ENCODE measurements at places on chromosomes 1 and 21.
A peak's percentile ranks its signal among the peaks of the same experiment; 100 is the strongest.

GRCh38 chr1:186950547-186950946 is 121.8 kb downstream of the PLA2G4A start:
- DNase-seq: peak; percentile 85

GRCh38 chr1:206797534-206798383 is 25.5 kb upstream of the IL10 start:
- no peak for DNase-seq

GRCh38 chr1:162670928-162671663 is 38.8 kb downstream of the DDR2 start:
- DNase-seq: peak; percentile 39

- DNase-seq: no peak
These were observed 137.0 kb upstream of the TMEM51 start for GRCh38 chr1:15016526-15016925.

GRCh38 chr1:50422675-50422945 is 633 bp downstream of the DMRTA2 start:
- no peak for DNase-seq

DNA sequence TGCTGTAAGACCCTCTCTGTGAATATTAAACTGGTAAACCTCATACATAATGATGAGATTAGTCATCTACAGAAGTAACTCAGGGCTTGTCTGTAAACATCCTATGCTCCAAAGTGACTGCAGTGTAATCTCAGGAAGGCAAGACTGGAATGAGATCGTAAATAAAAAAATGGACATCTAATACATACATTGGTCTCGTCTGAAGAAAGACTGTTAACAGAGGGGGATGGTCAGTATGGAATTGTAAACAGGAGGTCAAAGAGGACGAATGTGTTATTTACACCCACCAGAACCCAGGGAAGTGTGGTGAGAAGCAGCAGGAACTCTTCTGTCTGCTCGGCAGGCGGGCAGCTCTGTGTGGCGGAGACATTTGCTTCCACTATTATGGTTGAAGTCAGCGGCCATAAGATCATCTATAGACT is 51.4 kb downstream of the DISC1 start:
- DNase-seq: no peak

DNA sequence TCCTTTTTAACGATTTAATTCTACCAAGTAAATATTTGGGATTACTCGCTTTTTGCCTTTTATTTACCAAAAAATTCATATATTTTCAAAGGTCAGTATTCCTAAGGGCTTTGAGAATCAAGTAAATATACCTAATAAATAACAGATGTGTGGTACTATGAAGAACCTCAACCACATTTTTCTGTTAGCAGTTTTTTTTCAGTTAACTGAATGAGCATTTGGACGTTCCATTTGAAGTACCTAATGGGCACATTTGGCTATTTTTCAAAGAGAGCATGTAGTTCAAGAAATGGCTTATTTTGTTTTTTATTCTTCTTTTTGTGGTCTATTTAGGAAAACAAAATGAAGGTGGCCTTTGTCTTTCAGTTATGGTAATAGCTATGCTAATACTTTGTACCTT is 253.0 kb downstream of the GPR52 start:
- DNase-seq: no peak

- no peak for DNase-seq
These were observed 3.2 kb downstream of the DENND1B start for GRCh38 chr1:197771904-197772556.

GRCh38 chr1:63703701-63704107 is 70.1 kb upstream of the ROR1 start:
- DNase-seq: no peak

DNA sequence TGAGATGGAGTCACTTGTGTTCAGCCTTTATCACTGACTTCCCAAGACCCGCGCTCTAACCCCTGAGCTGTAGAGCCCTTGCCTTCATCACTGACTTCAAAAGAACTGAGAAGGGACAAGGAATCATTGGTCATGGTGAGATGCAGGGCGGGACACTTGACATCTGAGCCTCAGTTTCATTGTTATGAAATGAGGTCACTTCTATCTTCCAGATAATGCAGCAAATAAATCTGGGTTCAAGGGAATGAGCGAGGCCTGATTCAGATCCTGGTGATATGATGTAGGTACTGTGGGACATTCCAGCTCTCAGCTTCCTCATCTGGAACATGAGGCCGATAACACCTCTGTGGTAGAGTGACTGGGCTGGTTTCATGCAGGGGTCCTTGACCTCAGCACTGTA is 13.8 kb downstream of the KAZN start:
- no peak for DNase-seq

DNA sequence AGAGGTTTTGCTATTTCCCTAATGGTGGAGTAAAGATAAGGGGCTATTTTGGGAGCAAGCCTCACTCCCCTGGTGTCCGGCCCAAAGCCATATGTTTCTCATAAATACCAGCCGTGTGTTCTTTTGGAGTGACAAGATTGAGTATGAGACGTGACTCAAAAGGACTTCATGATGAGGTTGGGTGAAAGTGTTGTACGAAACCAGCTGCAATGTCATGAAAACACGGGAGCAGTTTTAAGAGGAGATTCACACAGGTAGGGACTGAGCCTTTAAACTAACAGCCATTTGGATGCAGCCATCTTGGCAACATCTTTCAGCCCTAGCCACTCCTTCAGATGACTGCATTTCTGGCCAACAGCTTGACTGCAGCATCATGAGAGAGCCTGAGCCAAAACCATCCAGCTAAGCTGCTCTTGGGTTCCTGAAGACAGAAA is 532.3 kb upstream of the USP24 start:
- no peak for DNase-seq

DNA sequence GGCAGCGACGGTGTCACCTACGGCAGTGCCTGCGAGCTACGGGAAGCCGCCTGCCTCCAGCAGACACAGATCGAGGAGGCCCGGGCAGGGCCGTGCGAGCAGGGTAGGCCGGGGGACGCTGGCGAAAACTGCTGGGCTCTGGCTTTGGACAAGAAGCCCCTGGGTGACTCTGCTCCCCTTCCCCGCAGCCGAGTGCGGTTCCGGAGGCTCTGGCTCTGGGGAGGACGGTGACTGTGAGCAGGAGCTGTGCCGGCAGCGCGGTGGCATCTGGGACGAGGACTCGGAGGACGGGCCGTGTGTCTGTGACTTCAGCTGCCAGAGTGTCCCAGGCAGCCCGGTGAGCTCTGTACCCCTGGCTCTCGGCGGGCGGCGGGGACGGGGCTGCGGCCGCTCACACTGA is 24.0 kb downstream of the AGRN start:
- no peak for DNase-seq

DNA sequence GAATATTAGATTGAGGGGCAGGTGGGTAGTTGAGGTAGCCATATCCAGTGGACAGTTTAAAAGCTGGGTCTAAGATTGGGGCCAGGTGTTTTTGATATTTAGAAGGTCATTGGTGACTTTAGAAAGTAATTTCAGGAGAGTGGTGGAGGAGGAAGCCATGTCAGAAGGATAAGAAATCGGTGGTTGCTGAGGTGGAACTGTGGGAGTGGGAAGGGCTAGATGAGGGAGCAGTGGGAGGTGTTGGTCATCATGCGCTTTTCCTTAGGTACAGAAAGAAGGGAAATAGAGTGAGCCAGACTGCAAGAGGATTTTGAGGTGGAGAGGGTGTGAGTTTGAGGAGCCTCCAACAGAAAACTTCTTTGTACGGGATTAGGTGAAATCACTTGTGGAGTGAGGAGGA is 7.2 kb downstream of the MTR start:
- no peak for DNase-seq

DNA sequence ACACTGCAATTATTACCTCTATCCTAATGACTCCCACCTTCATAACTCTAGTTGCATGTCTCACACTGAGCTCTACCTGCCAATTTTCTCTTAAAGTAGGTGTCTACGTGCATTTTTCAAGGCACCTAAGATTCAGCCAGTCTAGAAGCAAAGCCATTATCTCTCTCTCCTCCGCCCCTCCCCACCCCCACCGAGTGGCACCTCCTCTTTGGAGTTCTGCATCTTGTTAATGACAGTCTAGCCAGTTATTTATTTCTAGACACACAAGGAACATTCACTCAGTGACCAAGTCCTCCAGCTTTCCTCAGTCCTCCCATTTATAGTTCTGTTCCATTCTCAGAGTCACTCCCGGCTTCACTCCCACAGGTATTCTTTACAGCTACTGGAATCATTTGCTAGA is 47.6 kb downstream of the ASTN1 start:
- DNase-seq: no peak

GRCh38 chr1:46187106-46187869 is 10.9 kb downstream of the POMGNT1 start:
- DNase-seq: no peak

DNA sequence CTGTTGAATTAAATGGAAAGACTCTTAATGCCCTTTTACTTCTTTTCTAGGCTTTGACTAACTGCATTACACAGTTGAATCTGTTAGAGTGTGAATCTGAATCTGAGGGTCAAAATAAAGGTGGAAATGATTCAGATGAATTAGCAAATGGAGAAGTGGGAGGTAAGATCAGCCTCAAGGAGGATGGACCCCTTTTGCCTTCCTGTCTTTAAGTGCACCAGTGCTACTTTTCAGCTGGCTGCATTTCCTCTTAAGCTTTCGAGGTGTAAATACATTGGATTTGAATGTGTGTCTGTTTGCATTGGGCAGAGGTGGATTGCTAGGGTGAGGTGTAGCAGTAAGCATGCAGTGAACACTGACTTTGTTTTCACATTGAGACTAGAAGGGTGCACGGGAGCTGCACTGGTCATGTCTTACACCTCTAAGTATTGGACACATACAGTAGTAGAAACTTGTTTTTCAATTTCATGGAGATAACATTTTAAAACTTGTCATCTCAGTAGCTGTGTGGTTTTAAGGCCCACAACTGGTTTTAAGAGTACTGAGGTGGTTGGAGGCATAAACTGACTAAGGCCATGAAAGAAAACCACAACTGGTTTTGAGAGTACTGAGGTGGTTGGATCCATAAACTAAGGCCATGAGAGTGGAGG is 35.4 kb downstream of the MIA3 start:
- DNase-seq: no peak

DNA sequence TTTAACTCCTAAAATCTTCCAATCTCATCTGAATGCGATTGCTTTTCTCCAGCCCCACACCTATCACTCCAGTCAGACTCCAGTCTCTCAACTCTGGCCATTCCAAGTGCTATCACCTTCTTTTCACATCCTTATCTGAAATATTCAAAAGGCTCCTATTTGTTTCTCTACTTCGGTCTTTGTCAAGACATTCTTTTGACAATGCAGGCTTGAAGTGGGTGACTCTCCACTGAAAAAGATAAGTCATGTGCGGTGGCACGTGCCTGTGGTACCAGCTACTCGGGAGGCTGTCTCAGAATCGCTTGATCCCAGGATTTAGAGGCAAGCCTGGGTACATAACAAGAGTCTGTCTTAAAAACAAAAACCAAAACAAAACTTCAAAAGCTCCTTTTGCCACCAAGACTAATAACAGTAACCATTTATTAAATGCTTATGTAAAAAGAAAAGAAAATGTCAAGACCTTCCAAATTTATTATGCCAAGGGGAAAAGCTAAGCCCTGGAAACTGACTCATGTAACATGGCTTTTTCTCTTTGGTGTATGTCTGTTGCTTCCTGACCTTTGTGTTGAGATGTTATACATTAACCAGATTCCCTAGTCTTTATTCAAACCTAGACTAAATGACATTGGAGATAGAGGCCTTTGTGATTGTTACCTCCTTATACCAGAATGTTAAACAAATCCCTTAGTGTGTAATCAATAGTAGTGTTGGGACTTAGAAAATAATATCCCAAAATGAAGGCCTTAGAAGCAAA is 3.6 kb downstream of the ALG14 start:
- no peak for DNase-seq

GRCh38 chr1:228043281-228043848 is 36.6 kb downstream of the WNT3A start:
- DNase-seq: peak; percentile 6

DNA sequence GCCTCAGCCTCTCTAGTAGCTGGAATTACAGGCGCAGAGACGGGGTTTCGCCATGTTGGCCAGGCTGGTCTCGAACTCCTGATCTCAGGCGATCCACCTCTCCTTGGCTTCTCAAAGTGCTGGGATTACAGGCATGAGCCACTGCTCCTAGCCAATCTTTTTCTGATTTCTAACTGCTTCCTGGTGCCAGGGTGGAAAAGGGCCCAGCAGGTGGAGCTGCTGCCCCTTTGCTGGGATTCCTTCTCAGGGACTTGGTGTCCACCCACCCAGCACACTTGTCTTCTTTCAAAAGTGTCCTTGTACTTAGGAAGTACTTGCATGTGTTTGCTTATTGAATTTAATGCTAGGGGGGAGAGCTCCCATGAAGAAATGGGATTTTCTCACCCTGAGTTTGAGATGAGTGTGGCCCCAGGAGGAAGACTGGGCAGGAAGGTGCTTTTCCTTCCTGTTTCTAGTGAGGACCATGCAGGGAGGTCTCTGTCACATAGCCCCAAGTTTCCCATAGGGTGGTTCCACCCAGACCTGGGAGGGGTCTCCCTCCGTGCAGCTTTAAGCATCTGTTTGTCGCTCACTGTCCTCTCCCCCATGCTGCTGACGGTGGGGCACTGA is 14.2 kb downstream of the UTP11 start:
- DNase-seq: no peak

- peak; percentile 32 for DNase-seq
These were observed 729 bp downstream of the NADK start for GRCh38 chr1:1777583-1777899.

- no peak for DNase-seq
These were observed 138.7 kb downstream of the RUNX1 start for GRCh38 chr21:34910396-34910795.

GRCh38 chr1:148362216-148362611 is 120.9 kb downstream of the PPIAL4G start:
- no peak for DNase-seq

DNA sequence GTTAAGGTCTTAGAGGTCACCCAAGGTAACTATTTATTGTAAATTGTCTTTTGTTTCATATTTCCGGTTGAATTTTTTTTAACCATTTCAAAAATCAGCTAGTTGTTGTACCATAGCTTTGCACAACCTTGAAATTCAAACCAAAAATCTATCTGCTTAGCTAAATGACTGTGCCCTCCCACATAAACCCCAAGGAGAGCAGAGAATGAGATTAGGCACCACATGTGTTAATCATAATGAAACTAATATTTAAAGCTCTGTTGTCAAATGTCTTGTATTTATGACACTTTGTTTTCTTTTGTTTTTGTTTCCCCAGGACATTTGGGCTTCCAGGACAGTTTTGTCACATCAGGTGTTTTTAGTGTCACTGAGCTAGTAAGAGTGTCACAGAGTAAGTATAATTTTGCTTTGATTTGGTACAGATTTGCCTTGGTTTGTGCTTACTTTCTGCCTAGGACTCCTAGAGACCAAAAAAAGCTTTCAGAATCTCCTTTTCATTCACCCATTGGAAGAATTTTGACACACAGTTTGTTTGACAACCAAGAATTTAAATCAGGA is 249.9 kb downstream of the NFIA start:
- no peak for DNase-seq

DNA sequence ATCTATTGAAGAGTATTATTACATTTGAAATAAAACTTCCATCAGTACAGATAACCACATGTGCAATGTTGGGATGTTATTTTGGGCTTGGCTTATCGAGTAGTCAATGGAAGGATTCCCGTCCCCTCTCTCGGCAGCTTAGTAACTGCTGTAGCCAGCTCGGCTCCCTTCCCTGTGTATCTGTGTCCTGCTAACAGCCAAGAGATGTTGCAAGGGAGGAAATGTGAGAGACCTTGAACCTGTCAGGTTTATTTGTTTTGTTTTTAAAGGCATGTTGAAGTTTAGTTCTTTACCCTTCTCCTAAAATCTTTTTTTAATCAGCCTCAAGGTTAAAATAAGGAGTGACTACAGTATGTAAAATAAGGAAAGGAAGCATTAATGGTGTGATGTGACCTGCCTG is 13.6 kb upstream of the TARS2 start:
- DNase-seq: no peak

GRCh38 chr1:165659581-165659895 is 28.5 kb downstream of the MGST3 start:
- no peak for DNase-seq

GRCh38 chr1:207997486-207998268 is 86.8 kb upstream of the CD34 start:
- peak; percentile 41 for DNase-seq
